Omental fat pad (tissue), 4 donors: ENCODE measurements at places on chromosomes 12 and 14. TPM values are rescaled to one million over a fixed set of nuclear protein-coding genes. Genes with fewer than 3 reads are reported as not detected.

DNA sequence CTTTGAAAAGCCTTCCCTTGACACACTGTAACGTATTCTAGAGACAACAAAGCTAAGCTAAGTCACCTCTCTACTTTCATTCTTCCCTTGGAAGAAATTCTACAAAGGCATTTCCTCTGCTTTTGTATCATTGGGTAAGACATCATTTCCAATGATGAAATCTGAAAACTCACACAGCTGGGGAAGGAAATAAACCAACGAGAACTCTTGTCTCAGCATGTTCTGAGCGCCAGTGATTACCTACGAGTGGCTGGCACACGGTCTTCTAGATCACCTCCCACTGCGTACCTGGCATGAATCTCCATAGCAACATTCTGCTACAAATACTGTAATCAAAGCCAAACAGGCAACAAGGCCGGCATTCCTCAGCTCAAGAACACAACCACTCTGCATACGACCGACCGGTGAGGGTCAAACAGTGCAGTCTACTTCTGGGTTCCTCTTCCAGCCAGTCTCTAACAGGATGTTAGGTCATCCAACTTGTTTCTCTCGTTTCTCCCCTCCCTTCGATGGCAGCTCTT is 7.6 kb downstream of the VPS37B start:
- DNase-seq, result no peak

DNA sequence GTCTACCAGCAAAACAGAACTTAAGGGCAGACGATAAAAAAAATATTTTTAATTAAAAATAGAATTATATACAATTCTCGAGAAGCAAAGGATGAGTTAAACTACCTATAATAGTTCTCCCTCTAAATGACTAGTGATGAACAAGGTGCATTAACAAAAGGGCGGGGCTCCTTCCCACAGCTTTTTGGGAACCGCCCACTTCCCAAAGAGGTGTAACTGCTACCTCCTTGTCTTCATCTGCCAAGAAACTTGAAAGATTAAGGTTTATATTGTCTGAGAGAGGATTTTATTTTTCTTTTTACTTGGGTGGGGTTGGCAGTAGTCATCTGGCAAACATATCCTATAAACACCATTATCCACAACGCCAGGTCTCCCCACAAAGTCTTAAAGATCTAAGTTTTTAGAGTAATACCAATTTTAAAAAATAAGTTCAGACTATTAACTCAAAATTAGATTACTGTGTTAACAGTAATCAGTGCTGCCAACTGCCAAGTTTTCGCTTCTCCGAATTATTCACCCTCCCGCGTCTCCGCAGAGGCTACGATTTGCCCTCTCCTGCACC is 938 bp downstream of the RALGAPA1 start:
- DNase-seq, result no peak

- DNase-seq, result no peak
Measured at GRCh38 chr14:61476105-61476753, 154.8 kb downstream of the PRKCH start.

- no peak for DNase-seq
Measured at GRCh38 chr14:52575858-52576257, 23.2 kb downstream of the GPR137C start.

DNA sequence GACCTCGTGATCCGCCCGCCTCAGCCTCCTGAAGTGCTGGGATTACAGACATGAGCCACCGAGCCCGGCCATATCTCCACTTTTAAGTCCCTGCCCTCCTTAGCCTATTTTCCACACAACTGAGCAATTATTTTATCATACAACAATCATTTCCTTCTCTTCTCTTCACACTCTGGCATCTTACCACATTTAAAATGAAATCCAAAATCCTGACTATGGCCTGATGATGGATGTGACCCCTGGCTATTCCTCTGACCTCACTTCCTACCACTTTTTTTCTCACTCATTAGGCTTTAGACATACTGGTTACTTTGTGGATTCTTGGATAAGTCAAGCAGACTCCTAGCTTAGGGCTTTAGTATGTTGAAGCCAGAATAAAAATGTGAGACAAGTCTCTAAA is 21.9 kb upstream of the EID3 start:
- DNase-seq, result no peak

- no peak for DNase-seq
Measured at GRCh38 chr12:94507455-94507854, 47.8 kb upstream of the CEP83 start.

DNA sequence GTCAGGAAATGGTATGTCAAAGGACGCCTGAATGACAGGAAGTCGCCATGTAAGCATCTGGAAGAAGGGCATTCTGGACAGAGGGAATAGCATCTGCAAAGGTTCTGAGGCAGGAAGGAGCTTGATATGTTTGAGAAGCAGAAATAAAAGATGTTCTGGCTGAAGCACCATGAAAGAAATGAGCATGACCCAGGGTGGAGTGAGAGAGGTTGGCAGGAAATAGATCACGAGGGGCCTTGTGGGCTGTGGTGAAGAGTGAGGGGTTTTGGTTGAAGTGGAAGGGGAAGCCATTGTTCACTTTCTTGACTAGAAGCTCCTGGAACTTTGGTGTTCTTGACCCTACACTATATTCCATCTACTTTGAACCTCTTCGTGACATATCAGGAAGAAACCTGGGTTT is 99.4 kb upstream of the PARP11 start:
- no peak for DNase-seq

DNA sequence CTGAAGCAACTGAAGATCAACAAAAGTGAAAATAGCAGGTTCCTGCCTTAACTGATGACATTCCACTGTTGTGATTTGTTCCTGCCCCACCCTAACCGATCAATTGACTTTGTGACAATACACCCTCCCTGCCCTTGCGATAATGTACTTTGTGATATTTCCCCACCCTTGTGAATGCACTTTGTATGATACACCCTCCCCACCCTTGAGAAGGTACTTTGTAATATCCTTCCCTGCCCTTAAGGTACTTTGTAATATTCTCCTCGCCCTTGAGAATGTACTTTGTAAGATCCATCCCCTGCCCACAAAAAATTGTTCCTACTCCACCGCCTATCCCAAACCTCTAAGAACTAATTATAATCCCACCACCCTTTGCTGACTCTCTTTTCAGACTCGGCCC is 41.4 kb downstream of the BCAT1 start:
- DNase-seq, result no peak

- DNase-seq, result no peak
Measured at GRCh38 chr12:53735556-53735955, 8.3 kb upstream of the CALCOCO1 start.

GRCh38 chr14:104685216-104685997 is 4.0 kb upstream of the INF2 start:
- no peak for DNase-seq

DNA sequence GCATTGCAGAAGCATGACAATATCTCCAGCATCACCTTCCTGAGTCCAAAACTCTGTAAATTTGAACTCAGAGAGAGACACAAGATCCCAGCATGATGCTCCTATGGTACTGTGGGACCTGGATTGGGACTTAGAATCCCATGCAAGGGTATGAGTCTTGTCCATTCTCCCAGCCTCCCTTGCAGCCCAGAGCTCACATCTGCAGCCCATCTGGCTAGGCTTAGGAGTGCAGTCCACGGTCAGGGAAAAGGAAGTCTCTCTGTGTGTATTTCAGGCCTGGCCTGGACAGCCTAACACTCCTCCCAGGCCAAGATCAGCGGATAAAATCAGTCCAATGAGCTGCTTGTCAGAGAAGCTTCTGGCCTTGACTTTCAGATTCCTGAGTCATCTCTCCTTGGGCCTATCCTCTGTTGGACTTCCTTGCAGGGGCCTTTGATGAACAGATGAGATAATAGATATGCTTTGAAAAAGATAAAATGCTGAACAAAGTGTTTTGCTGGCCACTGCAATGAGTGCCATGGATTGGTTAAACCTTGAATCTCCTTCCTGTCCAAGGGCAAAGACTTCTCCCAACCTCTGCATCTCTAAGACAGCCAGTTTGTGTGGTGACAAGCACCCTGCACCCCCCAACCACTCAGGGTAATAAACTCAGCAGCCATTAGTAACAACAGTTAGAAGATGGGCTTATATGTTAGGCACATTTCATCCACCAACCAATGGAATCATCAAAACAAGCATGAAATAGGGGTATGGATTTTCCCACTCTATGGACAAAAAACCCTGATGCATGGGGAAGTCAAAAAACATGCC is 412.8 kb upstream of the TBX3 start:
- no peak for DNase-seq

DNA sequence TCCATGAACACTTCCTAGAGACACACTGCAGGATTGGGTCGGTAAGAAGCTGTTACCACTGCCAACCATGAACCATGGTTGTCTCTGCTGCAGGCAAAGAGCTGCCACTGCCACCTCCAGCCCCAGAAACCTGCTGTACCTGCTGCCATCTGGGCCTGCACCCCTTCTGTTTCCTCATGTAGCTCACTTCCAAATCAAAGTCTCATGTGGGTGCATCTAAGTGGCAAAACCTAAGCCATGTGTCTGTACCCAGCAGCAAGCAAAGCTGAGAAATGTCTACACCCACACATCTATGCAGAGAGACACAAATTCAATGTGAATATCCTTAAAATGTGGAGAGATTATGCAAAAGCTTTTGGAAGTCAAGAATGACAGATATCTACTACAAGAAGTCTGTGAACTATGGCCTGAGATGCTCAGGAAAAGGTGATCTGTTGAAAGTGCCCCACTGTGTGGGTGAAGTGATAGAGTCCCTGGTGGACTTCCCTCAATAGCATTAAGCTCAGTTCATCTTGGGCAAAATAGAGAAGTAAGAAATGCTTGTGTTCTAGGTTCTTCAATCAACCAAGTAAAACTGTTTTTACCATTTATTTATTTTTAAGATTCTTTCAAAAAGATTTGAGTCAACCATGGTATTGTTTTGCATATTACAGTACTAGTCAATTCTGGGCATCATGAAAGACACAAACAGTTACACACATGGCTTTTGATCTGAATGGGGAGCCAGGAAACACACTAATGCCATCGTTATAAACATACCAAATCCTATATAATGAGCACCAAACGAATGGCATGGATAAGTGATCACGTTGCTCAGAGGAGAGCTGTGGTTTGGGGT is 64.4 kb downstream of the FOS start:
- DNase-seq, result no peak

- DNase-seq, result peak; percentile 68
Measured at GRCh38 chr12:124398578-124399227, 103.8 kb downstream of the RFLNA start.

- DNase-seq, result peak; percentile 42
Measured at GRCh38 chr14:103329401-103330347, 4.4 kb upstream of the EIF5 start.

GRCh38 chr12:20426191-20426590 is 57.9 kb downstream of the PDE3A start:
- DNase-seq, result no peak

- DNase-seq, result no peak
Measured at GRCh38 chr12:50246197-50246865, 37.0 kb downstream of the LIMA1 start.

GRCh38 chr14:57486767-57487379 is 6.8 kb downstream of the CCDC198 start:
- no peak for DNase-seq

DNA sequence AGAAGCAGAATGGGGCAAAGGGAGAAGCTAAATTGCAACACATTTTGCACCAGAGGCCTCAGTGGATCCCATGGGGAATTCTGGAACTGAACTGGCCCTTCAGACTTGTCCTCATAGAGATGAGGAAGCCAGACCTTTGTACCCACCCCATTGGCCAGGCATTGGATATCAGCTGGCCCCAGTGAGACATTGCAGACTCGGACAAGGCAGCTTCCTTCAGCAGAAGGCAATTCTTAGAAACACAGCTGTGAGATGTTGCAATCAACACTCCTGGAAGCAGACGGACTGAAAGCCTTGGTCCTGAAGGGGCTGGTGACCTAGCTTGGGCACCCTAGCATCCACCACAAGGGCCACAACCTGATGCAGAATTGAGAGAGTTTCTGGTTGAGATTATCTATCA is 218.1 kb downstream of the MSRB3 start:
- no peak for DNase-seq

DNA sequence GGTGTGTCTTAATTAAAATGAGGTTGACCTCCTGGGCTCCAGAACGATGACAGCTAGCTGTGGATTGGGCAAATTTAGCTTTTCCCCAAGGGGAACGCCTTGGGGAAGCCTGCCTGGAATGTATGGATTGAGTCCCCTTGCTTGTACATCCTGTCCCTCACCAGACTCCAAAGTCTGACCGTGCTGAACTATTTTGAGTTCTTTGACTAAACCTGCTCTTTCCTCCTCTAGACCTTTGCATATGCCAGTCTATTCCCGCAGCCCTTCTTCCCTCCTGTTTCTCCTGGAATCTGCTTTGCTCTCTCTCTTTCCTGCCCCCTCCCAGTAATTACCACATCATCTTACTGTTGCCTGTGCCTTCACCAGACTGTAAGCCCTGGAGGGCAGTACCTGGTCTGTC is 11.5 kb upstream of the KDM2B start:
- DNase-seq, result no peak

GRCh38 chr14:68577802-68578541 is 214.9 kb downstream of the ZFP36L1 start:
- DNase-seq, result peak; percentile 51

DNA sequence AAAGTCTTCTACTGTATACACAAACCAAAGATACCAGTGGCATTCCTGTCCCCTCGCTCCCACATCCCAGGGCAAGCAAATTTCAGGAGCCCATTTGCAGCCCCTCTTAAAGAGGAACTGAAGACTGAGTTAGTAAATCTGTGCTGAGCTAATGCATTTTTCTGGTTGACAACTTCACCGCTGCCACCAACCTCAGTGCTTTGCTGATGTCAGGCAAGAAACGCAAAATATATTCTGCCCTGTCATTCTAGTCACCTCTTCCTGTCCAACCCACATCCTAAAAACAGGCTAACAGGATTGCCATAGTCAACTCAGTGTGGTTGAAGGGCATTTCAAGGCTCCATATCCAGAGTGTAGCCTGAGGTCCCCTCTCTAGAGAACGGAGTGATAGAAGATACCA is 59.4 kb upstream of the FICD start:
- no peak for DNase-seq

GRCh38 chr12:6123258-6123657 is 1.2 kb downstream of the VWF start:
- DNase-seq, result no peak

- DNase-seq, result no peak
Measured at GRCh38 chr12:6953442-6954315, 2.5 kb downstream of the PTPN6 start.

GRCh38 chr12:13144266-13144828 is 40.9 kb upstream of the GSG1 start:
- no peak for DNase-seq

MBIP gene
- total RNA-seq, result 18.3 TPM

CPNE6 gene
- not detected for total RNA-seq

CLEC4C gene
- not detected for total RNA-seq

PKP2 gene
- 3.9 TPM for total RNA-seq

TCTN1 gene
- 28.1 TPM for total RNA-seq

SPIC gene
- total RNA-seq, result not detected

CIDEB gene
- 23.8 TPM for total RNA-seq

IL26 gene
- not detected for total RNA-seq

SIX4 gene
- 0.95 TPM for total RNA-seq

RND1 gene
- total RNA-seq, result 4.7 TPM
